ENCODE measurements at places on chromosomes 7 and 10.

DNA sequence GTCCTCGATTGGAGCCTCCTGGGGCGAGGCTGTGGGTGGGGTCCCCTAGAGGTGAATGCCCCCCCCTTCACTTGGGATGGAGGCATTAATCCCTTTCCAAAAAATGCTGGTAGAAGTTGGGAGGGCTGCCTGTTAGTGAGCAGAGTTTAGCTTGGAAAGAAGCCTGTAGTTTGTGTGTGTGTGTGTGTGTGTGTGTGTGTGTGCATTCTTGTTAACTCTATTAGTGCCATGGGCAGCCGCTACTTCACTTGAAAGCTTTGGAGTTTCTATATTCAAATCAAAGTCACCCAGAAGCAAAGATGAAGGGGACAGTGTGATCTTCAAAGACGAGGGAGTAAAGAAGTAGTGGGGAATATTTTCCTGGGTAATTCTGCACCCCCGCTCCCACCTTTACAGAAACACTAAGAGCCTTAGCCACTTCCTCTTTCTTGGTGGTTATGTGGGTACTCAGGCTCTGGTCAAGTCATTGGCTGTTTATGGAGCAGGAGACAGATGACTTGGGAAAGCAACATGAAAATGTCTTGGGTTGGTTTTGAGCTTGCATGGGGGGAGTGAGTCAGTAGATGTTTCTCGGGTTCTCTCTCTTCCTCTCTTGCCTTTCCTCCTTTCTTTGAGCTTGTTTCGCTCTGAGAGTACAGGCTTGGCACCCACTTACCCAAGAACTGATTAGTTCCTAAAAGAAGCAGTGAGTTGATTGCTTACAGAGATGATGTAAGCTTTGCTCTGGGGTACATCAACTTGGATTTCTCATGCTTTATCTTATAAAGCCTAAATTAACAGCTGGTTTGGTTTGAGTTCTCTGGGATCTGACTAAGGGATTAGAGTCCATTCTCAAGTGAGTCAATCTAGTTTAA is 35.9 kb downstream of the TCF7L2 start:
- no peak for DNase-seq

DNA sequence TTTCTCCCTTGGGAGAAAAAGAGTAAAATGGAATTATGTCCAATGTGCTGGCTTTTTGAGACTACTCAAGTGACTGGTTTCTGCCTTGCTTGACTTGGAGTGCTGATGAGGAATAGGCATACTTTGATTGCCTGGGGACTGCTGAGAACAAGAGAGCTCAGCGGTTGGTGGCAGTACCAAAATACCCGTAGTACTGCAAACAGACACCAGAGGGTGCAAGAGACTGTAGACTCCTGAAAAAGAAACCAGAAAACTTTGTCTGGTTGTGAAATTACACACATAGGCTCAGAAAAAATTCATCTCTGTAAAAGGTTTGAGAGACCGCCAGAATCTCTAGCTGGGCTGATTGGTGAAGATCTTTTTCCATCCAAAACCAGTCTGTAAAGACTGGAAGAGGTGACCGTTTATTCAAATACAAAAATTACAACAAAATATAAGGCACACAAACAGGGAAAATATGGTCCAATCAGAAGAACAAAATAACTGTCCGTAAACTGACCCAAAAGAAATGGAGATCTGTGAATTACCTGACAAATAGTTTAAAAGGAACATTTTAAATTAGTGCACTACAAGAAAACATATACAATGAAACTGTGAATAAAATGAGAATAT is 18.5 kb downstream of the BICC1 start:
- no peak for DNase-seq

DNA sequence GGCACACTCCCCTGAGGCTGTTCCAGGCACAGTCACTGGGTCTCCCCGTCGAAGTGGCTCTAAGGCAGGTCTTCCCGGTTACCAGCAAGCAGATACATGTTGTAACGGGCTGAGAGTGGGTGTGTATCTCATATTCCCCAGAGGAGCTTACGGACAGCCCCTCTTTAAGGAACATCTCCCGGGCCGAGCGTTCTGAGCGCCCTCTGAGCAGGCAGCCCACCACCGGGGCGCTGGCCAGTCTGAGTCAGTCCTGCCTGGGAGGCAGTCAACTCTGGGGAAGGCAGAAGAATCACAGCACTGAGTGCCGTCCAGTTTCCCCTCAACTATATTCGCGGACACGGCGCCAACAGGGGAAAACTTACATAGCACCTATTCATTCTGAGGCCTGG is 117.4 kb downstream of the LHPP start:
- DNase-seq = no peak

DNA sequence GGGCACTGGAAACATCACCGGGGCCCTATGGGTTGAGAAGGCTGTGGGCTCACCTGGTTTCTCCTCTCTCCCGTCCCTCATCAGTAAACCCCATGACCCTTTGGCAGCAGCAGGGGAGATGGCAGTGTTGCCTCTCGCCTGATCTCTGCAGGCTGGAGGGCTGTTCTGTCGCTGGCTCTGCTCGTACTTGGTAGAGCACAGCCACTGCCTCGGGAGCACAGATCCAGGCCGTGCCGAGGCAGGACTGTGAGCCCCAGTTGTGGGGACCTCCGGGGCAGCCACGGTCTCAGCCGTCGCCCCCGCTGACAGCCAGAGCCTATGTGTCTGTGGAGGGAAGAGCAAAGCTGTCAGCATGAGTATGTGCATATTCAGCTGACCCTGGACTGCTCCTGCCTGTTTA is 94.9 kb downstream of the PTPRE start:
- no peak for DNase-seq

GRCh38 chr7:144414815-144415214 is 11.3 kb upstream of the NOBOX start:
- no peak for DNase-seq

DNA sequence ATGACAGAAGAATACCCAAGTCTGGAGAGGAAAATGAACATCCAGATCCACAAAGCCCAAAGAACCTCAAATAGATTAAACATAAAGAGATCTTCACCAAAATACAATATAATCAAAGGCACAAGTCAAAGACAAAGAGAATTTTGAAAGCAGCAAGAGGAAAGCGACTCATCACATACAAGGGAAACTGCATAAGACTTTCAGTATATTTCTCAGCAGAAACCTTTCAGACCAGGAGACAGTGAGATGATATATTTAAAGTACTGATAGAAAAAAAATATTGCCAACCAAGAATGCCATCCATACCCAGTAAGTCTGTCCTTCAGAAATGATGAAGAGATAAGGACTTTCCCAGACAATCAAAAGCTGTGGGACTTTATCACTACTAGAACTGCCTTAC is 81.5 kb upstream of the GALNT17 start:
- DNase-seq = no peak

DNA sequence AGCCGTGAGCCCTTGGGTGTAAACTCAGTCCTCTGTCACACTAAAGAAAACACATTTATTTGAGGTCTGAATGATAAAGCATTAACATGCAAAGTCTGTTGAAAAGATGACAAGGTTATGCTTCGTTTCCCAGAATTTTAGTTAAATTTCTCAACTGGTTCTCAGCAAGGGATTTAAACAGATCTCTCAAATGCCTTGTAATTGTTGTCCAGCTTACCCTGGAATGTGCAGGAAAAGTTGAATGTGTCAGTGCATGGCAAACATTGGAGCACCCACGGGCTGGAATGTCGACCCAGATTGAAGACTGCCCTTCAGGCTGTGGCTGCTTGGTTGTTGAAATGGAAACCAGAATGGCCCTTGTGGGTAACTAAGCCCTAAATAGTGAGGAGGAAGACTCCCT is 191.8 kb downstream of the TRIL start:
- no peak for DNase-seq

GRCh38 chr7:139511315-139511714 is 12.2 kb upstream of the CLEC2L start:
- DNase-seq = no peak

- no peak for DNase-seq
These were observed 95.4 kb upstream of the AFAP1L2 start for GRCh38 chr10:114499630-114500190.

DNA sequence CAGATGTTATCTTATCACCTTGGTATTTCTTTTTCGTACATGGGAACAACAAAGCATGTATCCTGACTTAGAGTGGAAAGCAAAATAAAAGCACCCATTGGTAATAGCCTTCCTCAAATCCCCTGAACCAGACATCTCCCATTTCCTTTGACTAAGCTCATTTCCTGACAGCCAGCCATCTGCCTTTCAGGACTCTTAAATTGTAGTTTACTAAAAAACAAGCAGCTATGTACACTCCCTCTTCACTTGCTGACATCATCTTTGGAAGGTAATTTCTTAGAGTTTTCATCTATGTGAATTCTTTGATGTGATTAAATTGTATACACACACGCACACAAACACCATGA is 40.7 kb downstream of the ARL4A start:
- DNase-seq = no peak

DNA sequence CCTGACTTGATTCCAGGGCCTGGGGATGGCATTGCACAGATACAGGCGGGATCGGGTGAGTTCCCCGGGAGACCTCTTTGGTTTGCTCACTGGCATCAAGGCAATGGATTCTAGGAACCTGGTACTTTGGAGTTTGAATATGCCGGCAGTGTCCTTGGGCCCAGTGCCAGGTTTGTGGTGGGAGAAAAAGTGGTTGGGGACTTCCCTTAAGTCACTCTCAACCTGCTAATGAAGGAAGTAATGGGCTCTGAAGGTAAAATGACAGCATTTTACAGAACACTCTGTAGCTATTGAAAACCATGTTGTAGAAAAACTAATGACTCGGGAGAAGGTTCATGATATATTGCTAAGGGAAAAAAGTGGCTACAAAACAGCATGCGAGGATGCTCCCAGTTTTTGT is 129.9 kb downstream of the CFAP58 start:
- no peak for DNase-seq

DNA sequence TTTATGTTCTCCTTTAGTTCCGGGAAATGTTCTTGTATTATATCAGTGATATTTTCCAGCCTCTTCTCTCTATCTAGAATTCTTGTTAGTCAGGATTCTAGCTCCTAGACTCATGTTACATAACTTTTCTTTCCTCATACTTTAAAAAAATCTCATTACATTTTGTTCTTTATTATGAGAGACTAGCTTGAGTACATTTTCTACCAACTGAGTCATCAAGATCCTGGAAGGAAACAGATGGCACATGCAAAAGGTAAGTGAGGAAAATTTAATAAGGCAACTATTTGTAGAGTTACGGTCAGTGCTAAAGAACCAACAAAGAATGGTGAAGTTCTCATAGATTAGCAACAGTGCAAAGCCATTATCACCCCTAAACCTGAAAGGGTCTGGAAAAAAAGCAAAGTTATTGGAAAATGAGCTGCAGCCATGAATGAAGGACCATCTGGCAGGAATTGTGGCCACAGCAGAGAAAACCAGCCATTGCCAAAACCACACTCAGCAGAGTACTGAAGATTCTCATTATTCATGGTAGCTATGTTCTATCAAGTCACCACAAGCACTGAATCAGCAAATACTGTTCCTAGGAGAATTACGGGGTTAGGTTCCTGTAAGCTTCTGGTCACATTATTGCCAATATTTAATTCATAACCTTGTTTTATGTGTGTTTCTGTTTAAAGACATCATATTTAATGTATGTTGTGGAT is 98.3 kb upstream of the C7orf33 start:
- DNase-seq = no peak

GRCh38 chr7:43625980-43626379 is 43.1 kb downstream of the STK17A start:
- DNase-seq = no peak
